ENCODE measurements at places on chromosomes 16 and 17.

DNA sequence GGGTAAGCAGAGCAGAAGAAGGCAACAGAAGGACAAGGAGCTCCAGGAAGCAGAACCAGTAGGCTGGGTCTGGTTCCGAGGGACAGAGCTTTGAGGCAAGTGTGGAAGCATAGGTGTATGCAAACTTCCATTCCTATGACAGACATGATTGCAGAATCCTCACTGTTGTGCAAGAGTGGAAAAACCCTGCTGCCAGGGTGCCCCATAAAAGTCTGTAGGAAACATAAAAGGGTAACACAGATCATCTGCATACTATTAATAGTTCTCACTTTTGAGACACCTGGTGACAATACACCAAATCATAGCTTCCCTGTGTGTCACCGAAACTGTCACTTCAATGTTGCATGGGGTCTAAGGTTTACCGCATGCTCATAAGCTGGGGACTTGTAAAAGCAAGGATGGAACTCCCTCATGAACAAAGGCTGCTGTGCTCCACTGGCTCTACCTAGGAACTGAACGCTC lies 39.7 kb downstream of the ARHGAP17 start:
- no peak for DNase-seq

- peak; percentile 53 for DNase-seq
These were observed 1.2 kb downstream of the ASGR1 start for GRCh38 chr17:7177954-7178477.

- no peak for DNase-seq
These were observed 536.7 kb upstream of the HSBP1 start for GRCh38 chr16:83271123-83271522.

DNA sequence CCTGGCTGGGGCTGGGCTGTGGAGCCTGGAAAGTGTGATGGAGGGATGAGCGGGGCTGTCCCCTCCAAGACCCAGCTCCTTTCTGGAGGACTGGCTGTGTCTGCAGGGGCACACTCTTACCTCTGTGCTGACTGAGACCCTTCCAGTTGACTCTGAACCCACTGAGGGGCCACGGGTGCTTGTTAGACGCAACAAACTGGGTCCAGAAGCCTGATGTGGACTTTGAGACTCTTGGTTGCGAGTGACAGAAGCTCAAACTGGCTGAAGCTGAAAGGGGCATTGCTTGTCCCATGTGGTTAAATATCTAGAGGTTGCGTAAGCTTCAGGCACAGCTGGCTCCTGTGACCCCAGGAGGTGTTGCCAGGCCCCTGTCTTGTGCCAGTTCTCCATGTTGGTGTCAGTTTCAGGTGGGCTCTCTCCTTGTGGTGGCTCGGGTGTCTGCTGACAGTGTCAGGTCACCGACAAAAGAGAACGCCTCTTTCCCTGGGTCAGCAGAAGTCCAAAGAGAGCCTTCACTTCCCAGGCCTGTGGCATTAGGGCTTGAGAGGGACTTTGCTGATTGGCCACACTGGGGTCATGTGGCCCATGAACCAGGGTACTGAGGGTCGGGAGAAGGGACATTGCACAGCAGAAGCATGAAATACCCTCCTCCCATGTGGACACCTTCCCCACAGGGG lies 16.7 kb downstream of the ADCY7 start:
- no peak for DNase-seq

GRCh38 chr16:46954562-46954961 lies 18.9 kb downstream of the DNAJA2 start:
- DNase-seq = no peak

DNA sequence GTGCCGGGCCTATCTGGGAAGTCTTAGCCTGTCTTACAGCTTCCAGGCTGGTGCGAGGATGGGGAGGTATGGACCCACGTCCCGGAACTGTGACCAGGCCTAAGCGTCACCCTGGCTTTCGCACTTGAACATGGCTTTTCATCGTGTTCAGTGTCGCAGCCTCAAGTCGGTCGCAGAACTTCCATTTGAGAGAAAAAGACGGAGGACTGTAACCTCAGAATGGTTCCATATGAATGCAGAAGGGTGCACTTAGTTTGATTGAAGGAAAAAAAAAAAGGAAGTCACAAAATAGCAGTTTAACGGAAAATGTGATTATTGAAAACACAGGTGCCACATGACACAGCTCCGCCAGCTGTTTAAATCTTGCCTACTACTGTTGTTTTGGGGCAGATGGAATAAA lies 30.2 kb upstream of the JPT2 start:
- no peak for DNase-seq

DNA sequence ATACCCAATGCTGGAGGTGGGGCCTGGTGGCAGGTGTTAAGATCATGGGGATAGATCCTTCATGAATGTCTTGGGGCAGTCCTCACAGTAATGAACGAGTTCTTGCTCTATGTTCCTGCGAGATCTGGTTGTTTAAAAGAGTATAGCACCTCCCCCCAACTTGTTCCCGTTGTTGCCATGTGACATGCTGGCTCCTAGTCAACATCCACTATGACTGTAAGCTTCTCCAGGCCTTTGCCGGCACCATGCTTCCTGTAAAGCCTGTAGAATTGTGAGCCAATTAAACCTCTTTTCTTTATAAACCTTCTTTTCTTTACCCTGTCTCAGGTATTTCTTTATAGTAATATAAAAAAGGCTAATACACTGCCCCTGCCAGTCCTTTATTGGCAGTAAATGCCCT lies 33.3 kb downstream of the RANBP10 start:
- no peak for DNase-seq

- DNase-seq = no peak
These were observed 5.5 kb downstream of the CCL17 start for GRCh38 chr16:57409870-57410587.

- no peak for DNase-seq
These were observed 245.9 kb downstream of the SEC14L1 start for GRCh38 chr17:77386502-77387192.

DNA sequence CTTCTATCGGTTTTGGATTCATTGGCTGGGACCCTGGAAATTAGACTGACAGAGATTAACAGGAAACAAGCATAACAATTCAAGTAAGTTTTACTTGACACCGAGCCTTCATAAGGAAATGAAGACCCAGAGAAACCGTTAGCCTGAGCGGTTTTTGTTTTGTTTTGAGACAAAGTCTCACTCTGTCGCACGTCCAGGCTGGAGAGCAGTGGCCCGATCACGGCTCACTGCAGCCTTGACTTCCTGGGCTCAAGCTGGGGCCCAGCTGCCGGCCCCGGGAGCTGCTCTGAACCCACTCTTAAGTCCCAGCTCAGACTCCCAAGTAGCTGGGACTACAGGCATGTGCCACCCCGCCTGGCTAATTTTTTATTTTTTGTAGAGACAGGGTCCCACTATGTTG lies 321.3 kb downstream of the SEC14L1 start:
- DNase-seq = no peak

DNA sequence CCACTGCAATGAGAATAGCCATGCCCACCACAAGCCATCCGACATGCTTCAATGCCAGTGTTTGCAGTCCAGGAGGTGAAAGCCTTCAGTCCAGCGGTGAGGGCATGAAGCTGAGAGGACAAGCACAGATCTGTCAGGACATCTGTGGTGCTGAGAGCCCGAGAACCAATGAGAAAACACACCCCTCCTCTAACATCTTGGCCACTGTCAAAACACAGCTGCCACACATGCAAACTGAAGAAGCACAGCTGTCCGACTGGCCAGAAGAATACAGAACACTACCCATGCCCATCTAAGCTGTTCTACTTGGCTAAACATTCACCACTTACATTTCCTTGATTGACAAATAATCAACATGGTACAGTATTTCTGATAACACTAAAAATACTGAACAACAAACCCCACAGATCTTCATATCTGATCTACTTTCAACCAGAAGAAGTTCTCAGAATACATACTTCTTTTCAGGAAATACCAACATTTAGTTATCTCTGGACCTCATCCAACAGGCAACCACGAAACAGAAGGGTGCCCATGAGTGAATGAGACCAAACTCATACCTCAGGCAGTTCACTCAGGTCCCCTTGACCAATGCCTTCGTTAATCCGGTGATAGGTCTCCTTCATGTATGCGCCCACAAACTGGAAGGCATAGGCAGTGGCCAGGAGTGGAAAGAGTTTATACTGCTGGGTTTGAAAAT lies 10.2 kb upstream of the FBF1 start:
- no peak for DNase-seq

GRCh38 chr16:85436636-85437165 lies 176.4 kb upstream of the GSE1 start:
- DNase-seq = peak; percentile 95

DNA sequence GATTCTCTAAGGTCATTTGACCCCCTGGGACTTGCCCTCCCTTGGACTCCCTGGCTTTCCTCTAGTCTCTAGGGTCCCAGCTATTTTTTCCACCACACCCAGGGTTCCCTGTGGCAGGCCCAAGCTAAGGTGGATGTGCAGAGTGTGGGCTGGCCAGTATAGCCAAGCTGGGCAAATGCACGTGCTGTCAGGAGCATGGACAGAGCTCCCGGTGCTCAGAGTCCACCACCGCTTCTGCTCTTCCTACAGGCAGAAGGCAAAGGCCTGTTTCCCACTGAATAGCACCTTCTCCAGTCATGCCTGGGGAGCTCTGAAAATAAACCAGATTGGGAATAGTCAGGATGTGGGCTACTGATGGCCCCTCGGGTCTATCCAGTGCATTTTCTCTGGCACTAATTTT lies 53.3 kb downstream of the GNAO1 start:
- DNase-seq = no peak

- DNase-seq = no peak
These were observed 226.4 kb upstream of the GOT2 start for GRCh38 chr16:58960484-58960883.

GRCh38 chr16:6019490-6019991 lies 921.9 kb upstream of the EEF2KMT start:
- DNase-seq = no peak

GRCh38 chr17:57487573-57487972 lies 231.2 kb downstream of the MSI2 start:
- DNase-seq = no peak

DNA sequence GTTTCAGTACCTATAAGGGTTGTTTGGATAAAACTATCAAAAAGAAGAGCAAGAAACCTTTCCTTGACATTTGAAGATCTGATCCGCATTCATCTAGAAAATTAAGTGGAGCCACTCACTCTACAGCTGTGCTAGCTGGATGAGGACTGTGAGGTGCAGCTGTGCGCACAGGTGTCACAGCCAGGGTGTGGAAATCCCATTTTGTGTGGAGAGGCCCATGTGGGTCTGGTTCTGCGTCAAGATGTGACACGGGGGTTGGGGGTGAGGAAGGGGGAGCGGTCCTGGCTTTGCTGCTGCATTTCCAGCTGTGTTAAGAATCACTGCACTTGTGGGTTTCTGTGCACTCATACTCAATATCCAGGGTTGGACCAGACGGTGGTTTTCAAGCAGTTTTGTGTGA lies 70.7 kb downstream of the CLEC16A start:
- no peak for DNase-seq

GRCh38 chr17:18344021-18344420 lies 19.3 kb downstream of the SHMT1 start:
- DNase-seq = no peak

- peak; percentile 28 for DNase-seq
These were observed 7.7 kb upstream of the ACTG1 start for GRCh38 chr17:81520021-81520901.

- DNase-seq = no peak
These were observed 34.8 kb upstream of the PEMT start for GRCh38 chr17:17626151-17626805.

DNA sequence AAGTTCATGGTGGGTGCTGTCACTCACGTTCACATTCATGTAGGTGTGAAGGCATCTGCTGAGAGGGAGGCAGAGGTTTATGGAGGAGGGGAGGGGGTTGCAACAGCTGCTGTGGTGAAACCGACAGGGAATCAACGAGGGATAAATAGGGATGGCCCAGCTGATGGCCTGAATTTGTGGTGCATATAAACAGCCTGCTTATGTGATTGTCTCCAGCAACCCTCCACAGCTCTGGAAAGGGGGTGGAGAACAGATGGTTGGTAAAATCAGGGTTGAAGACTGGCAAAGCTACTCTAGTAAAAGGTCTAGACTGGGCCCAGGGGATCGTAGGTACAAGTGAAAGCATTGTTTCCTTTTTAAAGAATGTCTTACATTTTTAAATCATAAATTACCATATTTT lies 53.7 kb downstream of the IQCK start:
- DNase-seq = peak; percentile 95

DNA sequence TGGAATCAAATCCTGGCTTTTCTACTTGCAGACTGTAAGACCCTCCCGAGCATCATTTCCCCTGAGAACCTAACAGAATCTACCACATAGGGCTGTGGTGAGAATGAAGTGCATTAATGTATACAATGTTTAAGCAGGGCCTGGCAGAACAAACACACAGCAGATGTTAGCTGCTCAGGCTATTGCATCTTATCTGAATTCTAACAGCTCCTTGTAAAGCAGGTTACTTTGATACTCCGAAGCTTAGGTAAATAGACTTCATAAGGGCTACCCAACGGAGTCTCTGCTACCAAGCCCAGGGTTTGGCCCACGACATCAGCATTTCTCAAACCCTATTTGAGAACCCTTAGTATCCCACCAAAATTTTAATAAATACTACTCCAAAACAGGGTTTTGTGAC lies 24.4 kb upstream of the NOS2 start:
- DNase-seq = peak; percentile 67

DNA sequence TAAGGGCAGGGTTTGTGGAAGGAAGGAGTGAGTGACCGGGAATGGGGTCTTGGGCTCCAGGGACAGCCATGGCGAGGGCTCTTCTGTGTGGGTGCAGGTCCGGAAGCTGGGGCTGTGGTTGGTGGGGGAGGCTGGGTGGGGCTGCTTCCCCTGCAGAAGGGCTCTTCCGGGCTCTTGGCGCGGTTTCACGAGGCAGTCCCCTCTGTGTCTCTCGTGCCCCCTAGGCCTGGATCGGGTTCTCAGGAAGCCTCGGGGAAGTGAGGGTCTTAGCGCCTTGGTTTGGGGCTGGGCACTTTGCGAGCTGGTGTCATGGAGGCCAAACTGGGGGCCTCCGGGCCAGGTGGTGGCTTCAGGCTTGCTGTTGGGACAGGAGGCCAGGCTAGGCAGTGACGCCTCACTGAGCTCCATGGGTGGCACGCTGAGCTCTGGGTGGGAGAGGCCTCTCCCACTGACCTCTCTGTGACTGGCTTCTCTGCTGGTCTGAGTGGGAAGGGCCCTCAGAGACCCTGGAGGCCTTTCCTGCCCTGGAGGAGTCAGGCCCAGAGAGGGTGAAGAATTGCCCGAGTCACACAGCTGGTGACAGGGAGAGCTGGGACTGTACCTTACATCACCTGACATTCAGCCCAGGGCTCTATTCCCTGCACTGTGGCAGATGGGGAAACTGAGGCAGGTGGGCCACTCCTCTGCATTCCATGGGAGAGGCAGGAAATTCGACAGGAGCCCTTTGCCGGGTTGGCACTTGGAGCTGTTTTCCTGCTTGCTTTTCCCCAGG lies 8.2 kb downstream of the ADCY7 start:
- DNase-seq = no peak

GRCh38 chr17:65434251-65434650 lies 127.2 kb downstream of the AXIN2 start:
- no peak for DNase-seq

Data from NCI-H2171 treated with DMSO at 0.1 percent for 48 hours (cell line).